Cortex of kidney (tissue), 1 donor: ENCODE measurements at places on chromosomes 4 and X.

GRCh38 chrX:68503836-68504636, 5.2 kb downstream of the YIPF6 start:
- no peak for DNase-seq

GRCh38 chr4:73661646-73662119, 41.4 kb upstream of the RASSF6 start:
- DNase-seq = no peak

DNA sequence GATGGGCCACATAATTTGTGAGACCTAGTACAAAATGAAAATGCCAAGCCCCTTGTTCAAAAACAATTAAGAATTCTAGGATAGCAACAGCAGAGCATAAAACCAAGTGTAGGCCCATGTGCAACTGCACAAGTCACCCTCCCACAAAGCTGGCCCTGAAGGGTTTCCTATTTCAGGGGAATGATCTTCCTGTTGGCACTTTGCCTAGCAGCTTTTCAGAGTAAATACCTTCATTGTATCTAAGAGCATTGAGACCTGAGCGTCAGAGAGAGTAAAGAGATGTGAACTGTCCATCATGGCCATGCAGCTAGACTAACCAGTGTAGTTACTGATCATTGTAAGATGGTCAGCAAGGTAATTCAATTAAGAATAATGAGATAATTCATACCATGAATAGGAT, 113.6 kb downstream of the CNKSR2 start:
- no peak for DNase-seq

DNA sequence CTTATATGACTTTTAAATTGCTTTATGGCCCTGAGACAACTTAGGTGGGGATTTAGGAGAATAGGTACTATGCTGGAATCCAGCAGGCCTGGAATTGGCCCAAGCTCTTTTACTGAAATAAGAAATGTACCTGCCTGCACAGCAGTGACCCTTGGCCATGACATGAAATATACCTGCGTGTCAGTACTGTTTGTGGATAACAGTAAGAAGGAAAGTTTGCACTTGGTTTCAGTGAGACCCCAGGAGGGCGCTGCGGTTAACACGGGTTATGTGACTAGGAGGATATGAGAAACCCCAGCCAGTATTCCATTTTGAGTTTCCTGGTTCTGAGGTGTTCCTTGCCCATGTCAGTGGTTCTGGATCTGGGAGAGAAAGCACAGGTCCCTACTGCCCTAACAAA, 5.3 kb downstream of the MTM1 start:
- no peak for DNase-seq

- DNase-seq = no peak
Measured at GRCh38 chr4:98662626-98663225, 4.3 kb upstream of the TSPAN5 start.

DNA sequence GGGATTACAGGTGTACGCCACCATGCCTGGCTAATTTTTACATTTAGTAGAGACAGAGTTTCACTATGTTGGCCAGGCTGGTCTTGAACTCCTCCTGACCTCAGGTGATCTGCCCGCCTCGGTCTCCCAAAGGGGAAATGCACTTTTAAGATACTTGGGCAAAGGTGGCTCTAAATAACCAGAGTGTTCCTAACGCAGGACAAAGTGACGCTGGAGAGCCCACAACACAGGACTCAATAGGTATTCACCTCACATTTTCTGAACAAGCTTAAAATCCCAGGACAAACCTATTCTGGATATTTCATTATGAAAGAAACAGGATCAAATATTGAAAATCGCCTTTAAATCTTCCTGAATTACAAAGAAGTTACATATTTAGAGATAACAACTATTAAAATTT, 69.0 kb downstream of the WDFY3 start:
- no peak for DNase-seq

- no peak for DNase-seq
Measured at GRCh38 chr4:140450352-140450751, 22.9 kb upstream of the CLGN start.

- no peak for DNase-seq
Measured at GRCh38 chrX:721354-721753, 90.8 kb downstream of the SHOX start.

- no peak for DNase-seq
Measured at GRCh38 chr4:149345424-149345823, 470.2 kb downstream of the IQCM start.

DNA sequence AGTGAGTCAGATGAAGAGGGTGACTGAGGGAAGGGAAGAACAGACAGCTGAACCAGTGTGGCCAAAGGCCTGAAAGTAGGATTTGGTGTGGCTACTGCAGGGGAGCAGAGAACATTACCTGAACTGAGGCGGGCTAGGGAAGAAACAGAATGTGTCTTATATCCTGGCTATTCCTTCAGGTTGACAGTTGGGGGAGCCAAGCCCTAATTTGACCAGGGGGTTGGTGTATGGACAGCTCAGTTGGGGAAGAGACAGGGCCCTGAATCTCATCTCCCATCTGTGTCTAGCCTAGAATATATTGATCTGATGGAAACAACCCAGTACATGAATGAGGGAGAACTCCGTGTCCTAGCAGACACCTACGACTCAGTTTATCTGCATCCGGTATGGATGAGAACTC, 4.2 kb downstream of the HDAC6 start:
- DNase-seq = no peak

- DNase-seq = no peak
Measured at GRCh38 chr4:118356731-118357130, 3.9 kb upstream of the PRSS12 start.

- no peak for DNase-seq
Measured at GRCh38 chrX:123184866-123185276, 793 bp downstream of the GRIA3 start.

DNA sequence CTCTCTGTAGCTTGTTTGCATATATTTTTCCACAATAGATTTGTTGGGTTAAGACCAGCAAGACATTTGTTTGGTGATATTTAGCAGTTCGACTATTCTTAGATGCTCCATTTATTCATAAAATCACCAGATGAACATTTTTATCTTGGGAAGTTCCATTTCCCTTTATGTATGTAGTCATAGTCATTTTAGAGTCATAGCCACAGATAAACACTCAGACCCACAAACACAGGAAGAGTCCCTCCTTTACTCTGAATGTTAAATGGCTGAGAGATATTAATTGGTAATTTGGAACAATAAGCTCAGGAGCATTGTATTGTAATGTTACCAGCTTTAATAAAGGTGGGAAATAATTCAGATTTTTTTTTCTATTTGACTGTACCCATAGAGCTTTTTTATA, 1608.7 kb downstream of the STIM2 start:
- DNase-seq = no peak

DNA sequence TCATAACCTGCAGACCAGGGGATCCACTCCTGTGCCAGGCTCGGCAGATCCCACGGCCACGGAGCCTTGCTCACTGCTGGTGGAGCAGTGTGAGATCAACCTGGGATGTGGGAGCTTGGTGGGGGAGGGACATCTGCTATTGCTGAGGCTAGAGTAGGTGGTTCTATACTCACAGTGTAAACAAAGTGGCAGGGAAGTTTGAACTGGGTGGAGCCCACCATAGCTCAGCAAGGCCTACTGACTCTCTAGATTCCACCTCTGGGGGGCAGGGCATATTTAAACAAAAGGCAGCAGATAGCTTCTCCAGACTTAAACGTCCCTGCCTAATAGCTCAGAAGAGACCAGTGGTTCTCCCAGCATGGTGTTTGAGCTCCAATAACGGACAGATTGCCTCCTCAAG, 54.7 kb upstream of the EPHA5 start:
- no peak for DNase-seq

DNA sequence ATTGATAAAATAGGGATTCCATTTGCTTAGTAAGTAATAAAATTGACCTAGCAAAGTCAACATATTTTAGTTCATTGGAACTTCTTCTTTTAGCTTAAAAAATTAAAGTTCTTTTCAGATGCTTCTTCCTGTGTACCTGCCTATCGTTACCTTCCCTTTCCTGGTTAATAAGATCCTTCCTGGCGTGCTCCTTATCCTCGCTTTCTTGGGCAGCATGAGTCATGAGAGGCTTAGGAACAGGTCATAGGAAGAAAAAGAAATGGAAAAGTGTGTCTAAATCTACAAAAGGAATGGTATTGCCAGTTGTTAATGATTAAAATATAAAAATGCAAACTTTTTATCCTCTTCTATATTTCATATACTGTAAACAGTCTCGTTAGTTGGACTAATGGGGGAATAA, 170.3 kb downstream of the DCTD start:
- no peak for DNase-seq

DNA sequence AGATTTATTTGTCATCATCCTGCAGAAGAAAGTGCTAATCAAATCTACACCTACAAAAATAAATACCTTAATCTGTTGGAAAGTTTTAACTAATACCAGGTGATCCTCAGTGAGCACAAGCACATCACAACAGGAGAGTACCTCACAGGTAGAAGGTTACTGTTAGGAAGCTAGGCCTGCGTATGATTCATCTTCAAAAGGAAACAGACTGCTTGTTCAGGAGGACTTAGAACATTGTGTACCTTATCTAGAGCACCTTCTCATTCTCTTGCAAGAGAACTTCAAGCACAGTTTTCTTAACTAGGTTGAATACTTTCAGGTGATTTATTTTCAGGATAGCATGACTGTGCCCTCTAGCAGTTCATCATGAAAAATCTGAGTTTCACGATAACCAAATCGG, 54.2 kb downstream of the MND1 start:
- DNase-seq = no peak

DNA sequence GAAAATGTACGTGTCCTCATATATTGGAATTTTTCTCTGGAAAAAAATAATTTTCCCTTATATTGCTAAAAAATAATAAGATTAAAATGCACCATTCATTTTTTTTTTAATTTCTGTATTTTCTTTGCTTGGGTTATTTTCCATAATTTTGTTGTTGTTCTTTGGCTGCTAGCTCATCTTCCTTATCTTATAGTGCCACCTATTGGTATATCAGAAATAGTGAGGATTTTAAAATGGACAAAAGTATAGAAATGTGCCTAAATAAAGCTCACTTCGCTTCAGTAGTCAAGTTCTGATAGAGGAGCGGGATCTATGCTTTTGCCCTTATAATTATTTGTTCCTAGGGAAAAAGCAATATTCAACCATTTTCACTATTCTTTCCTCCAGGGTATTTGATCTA, 134.8 kb downstream of the NAP1L3 start:
- DNase-seq = no peak

GRCh38 chr4:124846306-124846705, 133.8 kb upstream of the ANKRD50 start:
- no peak for DNase-seq
